ENCODE measurements at places on chromosomes 7 and 10.
A peak's percentile ranks its signal among the peaks of the same experiment; 100 is the strongest.

GRCh38 chr7:24966802-24967201 is 13.2 kb downstream of the OSBPL3 start:
- DNase-seq: no peak

DNA sequence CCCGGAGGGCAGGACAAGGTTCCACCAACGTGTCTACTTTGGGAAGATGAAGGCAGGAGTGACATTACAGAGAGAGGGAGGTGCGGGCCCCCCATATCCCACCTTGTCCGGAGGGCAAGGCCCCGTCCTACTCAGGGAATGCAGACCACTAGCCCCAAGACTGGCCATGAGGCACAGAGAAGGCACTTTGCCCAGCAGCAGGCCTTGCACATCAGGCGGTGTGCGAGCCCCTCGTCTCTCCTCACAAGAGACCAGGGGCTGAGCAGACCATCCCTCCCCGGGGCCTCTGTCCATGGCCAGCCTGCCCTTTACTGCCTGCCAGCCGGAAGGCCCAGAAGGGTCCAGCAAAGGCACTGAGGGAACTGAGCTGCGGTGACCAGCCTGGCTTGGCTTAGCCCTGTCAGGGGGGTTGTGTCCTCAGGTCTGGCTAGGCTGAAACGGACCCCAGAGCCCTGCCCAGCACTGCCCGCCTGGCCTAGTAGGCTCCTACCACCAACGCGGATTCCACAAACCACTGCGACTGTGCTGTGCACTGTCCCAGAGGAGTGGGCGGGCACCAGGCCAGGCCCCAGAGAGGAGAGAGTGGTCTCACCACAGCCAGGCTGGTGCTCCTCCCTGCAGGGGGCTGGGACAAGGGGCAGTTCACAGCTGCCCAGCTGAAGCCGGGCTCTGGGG is 16.7 kb downstream of the CAMK2B start:
- no peak for DNase-seq

DNA sequence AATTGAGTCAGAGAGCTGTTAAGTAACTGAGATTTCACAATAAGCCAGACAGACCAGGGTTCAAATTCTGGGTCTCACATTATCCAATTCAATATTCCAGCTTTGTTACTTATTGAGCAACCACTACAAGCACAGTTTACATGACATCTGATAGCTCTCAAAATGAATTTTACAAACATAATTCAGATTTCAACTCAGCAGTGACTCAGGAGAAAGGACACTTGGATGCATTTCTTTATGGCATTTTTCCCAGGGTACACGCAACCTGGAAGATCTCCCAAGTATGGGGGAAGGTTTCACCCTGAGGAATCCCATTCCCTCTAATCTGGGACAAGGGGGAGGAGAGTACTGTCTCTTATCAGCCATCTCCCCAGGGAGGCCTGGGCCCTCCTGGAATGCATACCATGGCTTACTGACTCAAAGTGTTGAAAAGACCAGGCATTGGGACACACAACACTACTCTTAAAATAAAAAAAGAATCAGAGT is 102.4 kb downstream of the CFTR start:
- DNase-seq: peak; percentile 33

DNA sequence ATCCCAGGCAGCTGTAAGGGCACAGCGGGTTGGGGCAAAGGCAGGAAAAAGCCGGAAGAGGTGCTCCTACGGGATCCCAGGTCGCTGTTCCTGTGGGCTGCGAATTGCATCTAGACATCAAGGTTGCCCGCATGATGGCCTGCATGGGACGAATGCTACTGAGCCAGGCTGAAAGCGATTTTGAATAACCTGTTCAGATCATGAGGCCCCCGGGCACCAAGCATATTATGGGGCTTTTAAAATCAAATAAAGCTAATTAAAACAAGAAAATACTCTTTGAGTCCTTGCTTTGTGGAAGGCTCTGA is 37.1 kb downstream of the CAMK2B start:
- no peak for DNase-seq

DNA sequence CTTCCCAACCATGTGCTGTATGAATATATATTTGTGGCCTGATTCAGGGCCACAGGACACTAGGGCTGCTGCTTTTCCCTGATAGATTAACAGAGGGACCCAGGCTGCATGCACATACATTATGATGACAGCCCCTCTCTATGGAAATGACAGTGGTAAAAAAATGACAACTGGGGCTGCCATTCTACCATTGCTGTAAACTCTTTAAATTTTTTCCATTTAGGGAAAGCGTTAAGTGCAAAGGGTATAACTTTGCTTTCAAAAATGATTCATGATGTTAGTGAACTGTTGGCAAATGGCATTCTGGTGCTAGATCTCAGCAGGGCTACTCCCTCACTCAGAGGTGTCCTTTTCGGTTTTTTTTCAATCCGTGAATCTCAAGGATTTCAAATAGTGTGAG is 4.2 kb downstream of the CTBP2 start:
- DNase-seq: no peak

- DNase-seq: no peak
Measured at GRCh38 chr10:86357676-86358075, 8.9 kb downstream of the GRID1 start.

DNA sequence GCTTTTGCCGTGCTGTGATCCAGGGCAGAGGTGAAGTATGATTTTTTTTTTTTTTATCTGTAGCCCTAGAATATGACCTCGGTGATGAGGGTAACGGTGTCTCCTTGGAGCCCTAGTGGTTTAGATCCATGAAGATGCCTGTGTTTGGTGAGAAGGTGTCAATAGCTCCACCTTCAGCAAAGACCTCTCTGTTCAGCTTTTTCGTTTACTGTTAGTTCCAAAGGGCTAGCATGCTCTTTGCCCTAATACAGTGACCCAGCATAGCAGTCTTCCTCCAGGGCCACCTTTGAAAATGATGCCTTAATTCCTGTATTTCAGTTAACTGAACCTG is 746 bp upstream of the MRPS16 start:
- DNase-seq: no peak

DNA sequence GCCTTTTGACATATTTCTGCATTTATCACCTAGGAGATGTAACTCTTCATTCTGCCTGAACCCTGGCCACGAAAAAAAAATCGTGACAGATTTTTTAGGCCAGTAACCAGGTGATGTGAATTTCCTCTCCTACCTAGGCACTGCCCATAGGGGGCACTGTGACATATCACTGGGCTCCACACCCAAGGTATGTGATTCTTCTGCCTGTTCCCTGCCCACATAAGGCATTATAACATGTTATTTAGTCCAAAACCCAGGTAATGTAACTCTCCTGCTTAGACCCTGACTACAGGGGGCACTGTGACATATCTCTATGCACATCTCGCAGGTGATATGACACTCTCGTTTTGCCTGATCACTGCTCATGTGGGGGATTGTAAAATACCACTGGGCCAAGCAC is 29.5 kb upstream of the ZNF107 start:
- no peak for DNase-seq

- DNase-seq: no peak
Measured at GRCh38 chr10:31749981-31750840, 178.4 kb downstream of the ARHGAP12 start.

DNA sequence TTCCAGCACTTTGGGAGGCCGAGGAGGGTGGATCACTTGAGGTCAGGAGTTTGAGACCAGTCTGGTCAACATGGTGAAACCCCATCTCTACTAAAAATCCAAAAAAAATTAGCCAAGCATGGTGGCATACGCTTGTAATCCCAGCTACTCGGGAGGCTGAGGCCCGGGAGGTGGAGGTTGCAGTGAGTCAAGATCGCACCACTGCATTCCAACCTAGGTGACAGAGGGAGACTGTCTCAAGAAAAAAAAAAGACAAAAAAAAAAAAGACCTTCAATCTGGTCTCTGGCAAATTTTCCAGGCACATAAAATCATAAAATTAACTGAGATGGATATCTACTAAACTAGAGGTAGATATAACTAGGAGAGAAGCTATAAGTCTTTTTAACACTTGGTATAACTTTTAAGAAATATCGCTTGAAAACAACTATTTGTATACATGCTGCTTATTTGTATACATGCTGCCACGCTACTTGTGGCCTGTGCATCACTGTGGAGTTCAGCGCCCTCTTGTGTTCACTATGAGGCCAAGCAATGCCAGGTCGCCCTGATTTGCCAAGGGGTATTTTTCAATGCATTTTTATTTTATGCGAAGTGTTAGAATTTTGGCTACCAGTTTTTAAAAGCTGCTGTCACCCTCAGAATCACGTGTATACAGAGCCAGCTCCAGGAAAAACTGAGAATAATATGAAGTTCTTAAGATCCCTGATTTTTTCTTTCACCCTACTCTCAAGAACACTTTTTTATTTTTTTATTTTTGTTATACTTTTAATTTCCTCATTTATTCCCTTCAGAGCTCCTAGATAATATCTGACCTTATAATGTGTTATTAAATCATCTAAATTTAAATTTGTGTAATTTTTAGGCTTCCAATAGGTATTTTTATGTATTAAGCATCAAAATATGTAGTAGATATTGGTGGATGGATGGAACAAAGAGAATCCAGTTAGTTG is 26.7 kb downstream of the CYCS start:
- DNase-seq: peak; percentile 66

DNA sequence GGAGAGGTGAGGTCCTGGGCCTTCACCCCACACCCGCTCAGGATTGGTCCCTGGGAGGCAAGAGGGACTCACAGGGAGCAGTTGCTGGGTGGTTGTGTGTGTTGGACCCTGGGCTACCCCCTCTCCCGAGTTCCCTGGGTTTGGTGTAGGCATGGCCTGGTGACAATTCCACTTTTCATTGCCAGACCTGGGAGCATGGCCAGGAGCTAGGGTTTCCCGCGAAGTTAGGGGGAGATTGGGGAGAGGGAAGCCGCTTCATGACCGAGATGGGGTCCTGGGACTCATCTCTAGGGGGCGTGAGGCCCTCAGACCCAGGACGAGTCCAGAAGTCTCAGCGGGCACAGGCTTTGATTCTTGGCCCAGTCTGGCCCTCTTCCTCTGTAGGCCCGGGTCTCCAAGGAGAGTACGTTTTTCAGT is 606 bp downstream of the PALD1 start:
- no peak for DNase-seq

DNA sequence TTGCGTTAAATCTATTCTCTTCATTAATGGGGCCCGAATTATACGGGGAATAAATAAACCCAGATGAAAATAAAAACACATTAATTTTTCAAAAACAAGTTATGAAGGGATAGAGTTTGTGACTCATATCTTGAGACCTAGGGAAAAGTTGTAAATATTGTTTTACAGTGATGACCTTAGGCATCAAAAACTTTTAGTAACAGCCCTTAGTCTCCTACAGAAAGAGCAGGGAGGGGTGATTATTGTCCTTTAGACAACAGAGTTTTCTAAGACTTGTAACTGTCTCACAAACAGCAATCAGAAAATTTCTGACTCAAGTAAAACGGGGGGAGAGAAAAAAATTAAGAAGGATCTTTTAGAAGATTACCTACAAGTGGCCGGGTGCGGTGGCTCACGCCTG is 102.7 kb downstream of the COL28A1 start:
- DNase-seq: no peak
